ENCODE measurements at places on chromosomes 5 and 9. TPM values are rescaled to one million over a fixed set of nuclear protein-coding genes. Genes with fewer than 3 reads are reported as not detected.

Gene SLC46A2
- total RNA-seq, result not detected

Gene MAT2B
- 90.3 TPM for total RNA-seq

Gene HDHD3
- total RNA-seq, result 11.4 TPM

Gene IFNA2
- not detected for total RNA-seq

Gene DDX4
- not detected for total RNA-seq

Gene FOXD4L5
- total RNA-seq, result 0.15 TPM

Gene CTXN3
- total RNA-seq, result not detected

Gene SPAAR
- total RNA-seq, result not detected

Gene HMCN2
- total RNA-seq, result under 0.01 TPM

Gene SEC24A
- total RNA-seq, result 30.3 TPM

All from smooth muscle cell of trachea (primary cell).